ENCODE measurements at places on chromosomes 7 and 10.
A peak's percentile ranks its signal among the peaks of the same experiment; 100 is the strongest.

GRCh38 chr10:96152437-96152836 lies 22.3 kb downstream of the ZNF518A start:
- no peak for DNase-seq

GRCh38 chr10:52483587-52483986 lies 169.5 kb downstream of the DKK1 start:
- no peak for DNase-seq

DNA sequence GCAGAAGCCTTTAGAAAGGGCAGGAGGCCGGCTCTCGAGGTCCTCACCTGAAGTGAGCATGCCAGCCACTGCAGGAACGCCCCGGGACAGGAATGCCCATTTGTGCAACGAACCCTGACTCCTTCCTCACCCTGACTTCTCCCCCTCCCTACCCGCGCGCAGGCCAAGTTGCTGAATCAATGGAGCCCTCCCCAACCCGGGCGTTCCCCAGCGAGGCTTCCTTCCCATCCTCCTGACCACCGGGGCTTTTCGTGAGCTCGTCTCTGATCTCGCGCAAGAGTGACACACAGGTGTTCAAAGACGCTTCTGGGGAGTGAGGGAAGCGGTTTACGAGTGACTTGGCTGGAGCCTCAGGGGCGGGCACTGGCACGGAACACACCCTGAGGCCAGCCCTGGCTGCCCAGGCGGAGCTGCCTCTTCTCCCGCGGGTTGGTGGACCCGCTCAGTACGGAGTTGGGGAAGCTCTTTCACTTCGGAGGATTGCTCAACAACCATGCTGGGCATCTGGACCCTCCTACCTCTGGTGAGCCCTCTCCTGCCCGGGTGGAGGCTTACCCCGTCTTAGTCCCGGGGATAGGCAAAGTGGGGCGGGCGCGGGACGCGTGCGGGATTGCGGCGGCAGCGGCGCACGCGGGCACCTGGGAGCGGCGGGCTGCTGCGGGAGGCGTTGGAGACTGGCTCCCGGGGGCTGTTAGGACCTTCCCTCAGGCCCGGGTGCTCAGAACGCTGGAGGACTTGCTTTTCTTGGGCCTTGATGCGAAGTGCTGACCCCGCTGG lies at the start of gene FAS:
FAS (plus strand) TSS at position 415 of the 777 bp plus-strand sequence; CDS start at position 494, 79 bp downstream.
- peak; percentile 76 for DNase-seq

DNA sequence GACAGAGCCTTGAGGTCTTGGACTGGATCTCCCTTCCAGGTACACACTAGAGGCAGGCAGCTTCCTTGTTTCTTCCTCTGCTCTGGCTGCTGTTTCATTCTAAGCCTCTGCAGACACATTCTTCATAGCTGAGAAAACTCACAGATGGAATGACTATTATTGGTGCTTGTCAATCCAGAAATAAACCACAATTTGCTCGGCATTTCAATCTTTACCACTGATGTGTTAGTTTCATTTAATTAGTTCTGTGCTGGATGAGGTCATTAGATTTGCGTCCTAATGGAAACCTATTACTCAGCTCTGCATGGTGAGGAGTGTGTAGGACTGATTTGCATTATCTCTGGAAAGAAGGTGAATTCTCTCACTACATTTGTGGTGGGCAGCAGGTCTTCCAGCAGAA lies 392.5 kb downstream of the NRG3 start:
- DNase-seq, result no peak

- no peak for DNase-seq
Observed at GRCh38 chr10:126806498-126806897, 98.7 kb upstream of the DOCK1 start.

DNA sequence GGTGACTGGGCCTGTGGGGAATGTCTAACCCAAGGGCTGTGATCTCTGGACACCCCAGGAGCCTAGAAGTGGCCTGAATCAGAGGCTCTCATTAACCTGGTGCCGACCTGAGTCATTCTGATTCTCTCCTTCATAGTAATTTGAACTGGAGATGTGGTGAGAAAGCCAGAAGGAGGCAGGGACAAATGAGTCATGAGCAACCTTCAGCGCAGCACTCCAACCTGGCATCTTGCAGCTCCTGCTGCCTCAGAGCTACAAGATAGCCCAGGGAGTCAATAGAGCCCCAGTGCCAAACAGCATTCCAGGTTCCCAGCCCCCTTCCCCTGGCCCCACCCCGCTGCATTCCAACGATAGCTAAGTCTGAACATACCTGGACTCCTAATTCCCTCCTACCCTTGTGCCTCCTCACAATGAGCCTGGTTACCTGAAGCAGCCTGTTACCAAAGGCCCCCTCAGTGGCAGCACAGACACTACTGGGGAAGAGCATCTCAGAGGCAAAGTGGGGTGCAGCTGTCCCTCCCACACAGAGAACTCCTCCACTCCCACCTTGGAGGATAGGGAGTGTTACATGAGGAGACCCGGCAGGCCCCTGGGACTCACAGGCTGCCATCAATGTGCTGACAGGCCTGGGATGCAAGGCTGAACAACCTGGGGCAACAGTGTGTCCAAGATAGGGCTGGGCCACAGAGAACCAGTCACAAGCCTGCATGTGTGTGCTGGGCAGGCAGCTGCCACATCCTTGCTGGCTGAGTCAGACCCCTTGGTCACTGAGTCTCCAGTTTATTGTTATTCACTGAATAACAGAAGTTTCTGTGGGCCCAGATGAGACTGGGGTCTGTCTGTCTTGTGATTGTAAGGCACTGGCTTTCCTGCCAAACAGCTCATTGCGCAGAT lies 76.8 kb upstream of the LEP start:
- no peak for DNase-seq

DNA sequence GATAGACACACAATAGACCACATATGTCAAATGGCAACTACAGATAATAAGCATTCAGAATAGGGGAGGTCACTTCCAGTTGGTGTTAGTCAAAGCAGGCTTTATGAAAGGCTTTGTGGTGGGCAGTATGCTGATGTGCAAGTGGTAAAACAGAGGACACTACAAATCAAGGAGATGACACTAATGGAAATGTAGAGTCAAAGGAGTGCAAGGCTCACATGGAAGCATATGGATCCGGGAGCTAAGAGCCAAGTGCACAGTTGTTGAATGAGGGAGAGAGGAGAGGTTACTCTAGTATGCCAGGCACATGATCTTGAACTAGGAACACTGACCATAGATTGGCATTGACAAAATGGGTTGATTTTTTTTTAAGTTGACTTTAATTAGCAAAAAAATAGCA lies 62.7 kb downstream of the GRM3 start:
- no peak for DNase-seq

DNA sequence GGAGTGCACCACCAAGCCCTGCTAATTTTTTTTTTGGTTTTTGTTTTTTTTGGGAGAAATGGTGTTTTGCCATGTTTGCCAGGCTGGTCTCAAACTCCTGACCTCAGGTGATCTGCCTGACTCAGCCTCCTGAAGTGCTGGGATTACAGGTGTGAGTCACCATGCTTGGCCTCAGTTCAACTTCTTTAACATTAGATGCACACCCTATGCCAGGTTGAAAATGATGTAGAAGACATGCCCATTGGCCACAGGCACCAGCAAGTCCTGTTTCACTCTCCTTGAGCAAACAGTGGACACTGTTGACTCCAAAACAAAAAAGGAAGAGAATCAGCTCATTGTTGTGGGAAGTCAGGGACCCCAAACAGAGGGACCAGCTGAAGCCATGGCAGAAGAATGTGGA lies 1205.3 kb downstream of the REEP3 start:
- no peak for DNase-seq

- DNase-seq, result peak; percentile 32
Observed at GRCh38 chr7:8232999-8233847, 28.7 kb downstream of the ICA1 start.

- DNase-seq, result no peak
Observed at GRCh38 chr10:48449501-48450232, 143.2 kb downstream of the MAPK8 start.

DNA sequence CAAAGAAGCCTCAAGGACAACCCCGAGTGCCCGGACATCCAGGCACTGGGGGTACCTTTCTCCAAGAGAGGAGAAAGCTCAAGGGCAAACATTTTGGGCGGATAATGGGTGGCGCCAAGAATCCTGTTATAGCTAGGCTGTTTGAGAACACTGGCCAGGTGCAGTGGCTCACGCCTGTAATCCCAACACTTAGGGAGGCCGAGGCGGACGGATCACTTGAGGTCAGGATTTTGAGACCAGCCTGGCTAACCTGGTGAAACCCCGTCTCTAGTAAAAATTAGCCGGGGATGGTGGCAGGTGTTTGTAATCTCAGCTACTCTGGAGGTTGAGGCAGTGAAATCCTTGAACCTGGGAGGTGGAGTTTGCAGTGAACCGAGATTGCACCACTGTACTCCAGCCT lies 25.2 kb upstream of the UNC5B start:
- no peak for DNase-seq

DNA sequence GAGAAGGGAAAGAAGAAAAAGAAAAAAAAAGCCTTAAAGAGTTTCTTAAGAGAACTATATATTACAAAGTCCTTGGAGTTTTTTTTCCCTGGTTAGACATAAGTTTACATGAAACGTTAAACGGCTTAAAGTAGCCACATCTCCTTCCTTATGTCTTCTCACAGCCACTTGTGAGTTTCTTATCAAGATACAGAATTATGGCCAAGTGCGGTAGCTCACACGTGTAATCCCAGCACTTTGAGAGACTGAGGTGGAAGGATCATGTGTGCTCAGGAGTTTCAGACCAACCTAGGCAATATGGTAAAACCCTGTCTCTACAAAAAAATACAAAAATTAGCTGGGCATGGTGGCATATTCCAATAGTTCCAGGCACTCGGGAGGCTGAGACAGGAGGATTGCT lies 54.3 kb downstream of the IKZF1 start:
- DNase-seq, result no peak

GRCh38 chr7:6121141-6121540 lies 90.0 kb downstream of the ANKRD61 start:
- DNase-seq, result no peak

- DNase-seq, result no peak
Observed at GRCh38 chr7:108062250-108063014, 59.5 kb upstream of the LAMB1 start.
